Upper lobe of left lung (tissue), 6 donors: ENCODE measurements at places on chromosomes 4 and X. TPM values are rescaled to one million over a fixed set of nuclear protein-coding genes. Genes with fewer than 3 reads are reported as not detected.

The PPP4R3C gene
- not detected for total RNA-seq

The LUZP4 gene
- total RNA-seq, result not detected

The DCLK2 gene
- 3.6 TPM for total RNA-seq

The CYSLTR1 gene
- 1.0 TPM for total RNA-seq
